ENCODE measurements at places on chromosomes 7 and 10.

GRCh38 chr7:98927125-98927524 lies 48.8 kb downstream of the TRRAP start:
- no peak for DNase-seq

DNA sequence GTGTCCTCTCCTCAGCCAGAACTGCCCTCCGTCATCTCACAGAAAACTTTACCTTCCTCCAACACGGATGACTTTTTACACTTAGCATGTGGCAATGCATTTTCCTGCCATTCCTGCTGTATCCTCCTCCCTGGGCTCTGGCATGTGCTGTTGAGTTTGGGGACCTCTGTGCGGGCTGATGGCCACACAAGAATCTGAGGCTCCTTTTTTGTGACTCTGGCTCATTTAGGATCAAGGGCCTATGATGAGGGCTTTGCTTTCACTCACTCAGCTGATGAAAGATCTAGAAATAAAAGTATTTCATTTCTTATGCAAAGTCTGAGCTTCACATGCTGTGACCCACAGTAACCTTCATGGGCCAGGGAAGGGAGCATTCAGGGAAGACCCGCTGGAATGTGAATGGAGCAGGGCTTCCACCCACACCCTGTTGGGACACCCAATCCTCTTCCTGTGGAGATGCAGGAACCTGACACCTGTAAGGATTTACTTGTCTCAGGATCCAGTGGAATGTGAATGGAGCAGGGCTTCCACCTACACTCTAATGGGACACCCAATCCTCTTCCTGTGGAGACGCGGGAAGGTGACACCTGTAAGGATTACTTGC lies 500.3 kb upstream of the MKI67 start:
- DNase-seq = no peak

DNA sequence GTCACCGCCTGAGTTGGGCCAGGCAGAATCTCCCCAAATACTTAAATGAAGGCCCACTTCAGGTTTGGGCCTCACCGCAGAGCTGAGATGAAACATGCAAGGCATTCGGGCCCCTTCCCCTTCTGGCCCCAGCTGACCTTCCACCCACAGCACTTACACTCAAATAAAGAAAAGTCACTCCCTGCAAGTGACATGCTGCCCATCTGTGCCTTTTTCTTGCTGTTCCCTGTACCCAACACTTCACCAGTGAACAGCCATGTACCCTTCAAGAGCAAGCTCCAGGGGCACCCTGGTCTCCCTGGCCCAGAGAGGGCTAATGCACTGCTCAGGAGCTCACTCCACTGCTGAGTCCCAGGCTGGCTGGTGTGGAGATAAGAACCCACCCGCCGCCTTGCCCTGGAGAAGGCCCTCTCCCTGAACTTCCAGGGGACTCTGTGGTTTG lies 40.7 kb downstream of the ZCCHC24 start:
- no peak for DNase-seq

GRCh38 chr10:29057822-29058331 lies 231.0 kb upstream of the LYZL1 start:
- no peak for DNase-seq

GRCh38 chr10:22135591-22135990 lies 82.2 kb downstream of the EBLN1 start:
- no peak for DNase-seq

DNA sequence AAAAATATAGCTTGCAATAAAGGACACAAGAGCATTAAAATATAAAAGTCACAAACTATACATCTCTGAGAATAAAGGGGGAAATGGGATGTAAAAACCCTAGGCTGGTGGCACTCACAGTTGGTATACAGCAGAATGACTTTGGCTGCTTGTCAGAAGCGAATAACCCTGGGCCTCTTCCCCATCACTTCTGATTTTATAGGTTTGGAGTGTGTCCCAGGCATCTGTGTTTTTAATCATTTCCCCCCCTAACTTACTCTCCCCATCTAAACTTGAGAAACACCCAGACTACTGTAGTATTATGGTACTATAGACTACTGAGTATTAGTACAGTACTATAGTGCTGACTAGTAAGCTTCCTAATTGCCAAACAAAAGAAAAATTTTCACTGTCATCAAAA lies 1.8 kb upstream of the RPA3 start:
- no peak for DNase-seq

GRCh38 chr7:150717814-150718420 lies 1.5 kb downstream of the GIMAP1 start:
- no peak for DNase-seq

DNA sequence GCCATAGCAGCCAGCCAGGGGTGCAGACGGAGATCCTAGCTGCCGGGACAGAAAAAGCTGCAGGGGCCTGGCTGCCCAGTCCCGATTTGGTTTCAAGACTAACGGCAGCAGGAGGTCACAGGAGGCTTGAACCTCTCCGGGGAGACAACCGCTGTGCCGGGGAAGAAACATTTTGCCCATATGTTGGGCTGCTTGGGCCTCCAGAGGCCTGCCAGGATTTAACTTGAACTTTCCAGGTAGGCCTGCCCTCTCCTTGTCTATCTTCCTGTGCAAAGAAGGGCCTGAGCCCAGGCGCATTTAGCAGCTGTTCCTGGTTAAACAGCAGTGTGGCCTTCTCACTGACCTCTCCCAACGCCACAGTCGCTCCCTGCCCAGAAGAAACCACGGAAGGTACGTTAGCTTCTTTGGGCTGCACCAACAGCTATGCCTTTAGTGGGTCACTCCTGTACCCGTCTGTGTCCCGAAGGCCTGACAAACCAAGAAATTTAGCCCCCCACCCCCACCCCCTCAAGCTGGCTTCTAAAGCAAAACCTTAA lies 17.1 kb upstream of the PTF1A start:
- no peak for DNase-seq

GRCh38 chr7:2159176-2159520 lies 73.6 kb downstream of the MAD1L1 start:
- DNase-seq = no peak

- no peak for DNase-seq
These were observed 374.5 kb downstream of the PHTF2 start for GRCh38 chr7:78172933-78173591.

Data from stimulated activated CD8-positive, alpha-beta memory T cell treated with anti-CD3 and anti-CD28 coated beads, Interleukin-4, amount 100 ng/mL, for 48 hours (primary cell).